ENCODE measurements at places on chromosomes 11 and 22.

- DNase-seq: no peak
These were observed 39.3 kb downstream of the KREMEN1 start for GRCh38 chr22:29112121-29112520.

DNA sequence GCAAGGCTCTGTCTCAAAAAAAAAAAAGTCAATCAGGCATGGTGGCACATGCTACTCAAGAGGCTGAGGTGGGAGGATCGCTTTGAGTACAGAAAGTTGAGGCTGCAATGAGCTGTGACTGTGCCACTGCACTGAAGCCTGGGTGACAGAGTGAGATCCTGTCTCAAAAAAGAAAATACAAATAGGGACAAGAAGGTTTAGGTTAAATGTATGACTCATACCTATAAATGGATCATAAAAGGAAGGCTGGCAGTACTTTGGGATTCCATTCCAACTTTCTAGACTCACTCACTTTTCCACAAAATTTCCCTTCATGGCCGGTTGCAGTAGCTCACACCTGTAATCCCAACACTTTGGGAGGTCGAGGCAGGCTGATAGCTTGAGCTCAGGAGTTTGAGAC, 25.6 kb upstream of the OSBP start:
- DNase-seq: no peak

DNA sequence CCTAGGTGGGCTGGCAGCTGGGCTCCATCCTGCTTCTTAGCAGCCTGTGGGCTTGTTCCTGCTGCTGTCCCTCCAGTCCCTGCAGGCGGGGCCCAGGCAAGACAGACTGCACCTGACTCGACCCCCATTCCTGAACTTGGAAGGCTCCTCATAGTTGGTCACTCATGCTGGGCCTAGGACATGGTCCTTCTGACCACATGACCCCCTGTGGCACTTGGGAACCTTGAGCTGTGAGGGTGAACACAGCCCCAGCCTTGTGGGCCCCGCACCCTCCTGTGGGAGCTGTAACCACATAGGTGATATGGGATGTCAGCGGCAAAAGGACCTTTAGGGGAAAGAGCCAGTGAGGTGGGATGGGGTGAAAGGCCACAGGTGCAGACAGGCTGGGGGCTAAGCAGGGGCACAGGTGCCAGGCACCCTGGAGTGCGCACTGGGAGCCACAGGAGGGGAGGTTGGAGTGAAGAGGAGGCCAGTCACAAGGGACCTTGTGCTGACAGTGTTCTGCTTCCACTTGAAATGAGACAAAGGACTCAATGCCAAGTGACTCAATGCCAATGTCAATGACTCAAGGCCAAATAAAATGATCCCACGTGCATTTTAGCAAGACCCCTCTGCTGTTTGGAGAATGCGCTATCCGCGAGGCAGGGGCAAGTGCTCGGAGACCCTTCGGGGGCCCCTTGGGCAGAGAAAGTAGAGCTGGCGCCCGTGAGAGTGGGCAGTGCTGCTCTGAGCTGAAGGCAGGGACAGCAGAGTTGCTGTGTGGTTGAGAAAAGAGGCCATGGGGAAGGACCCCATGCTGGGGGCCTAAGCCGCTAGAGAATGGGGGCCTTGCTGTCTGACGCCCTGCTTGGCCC, 90.7 kb downstream of the MORC2 start:
- no peak for DNase-seq

- DNase-seq: no peak
These were observed 22.3 kb upstream of the MMP20 start for GRCh38 chr11:102647430-102647829.

- no peak for DNase-seq
These were observed 33.7 kb upstream of the NFRKB start for GRCh38 chr11:129928923-129929692.

- DNase-seq: no peak
These were observed 5.7 kb upstream of the RTN4R start for GRCh38 chr22:20273758-20274181.

- DNase-seq: no peak
These were observed 235.5 kb downstream of the GRIK4 start for GRCh38 chr11:120746836-120747609.

DNA sequence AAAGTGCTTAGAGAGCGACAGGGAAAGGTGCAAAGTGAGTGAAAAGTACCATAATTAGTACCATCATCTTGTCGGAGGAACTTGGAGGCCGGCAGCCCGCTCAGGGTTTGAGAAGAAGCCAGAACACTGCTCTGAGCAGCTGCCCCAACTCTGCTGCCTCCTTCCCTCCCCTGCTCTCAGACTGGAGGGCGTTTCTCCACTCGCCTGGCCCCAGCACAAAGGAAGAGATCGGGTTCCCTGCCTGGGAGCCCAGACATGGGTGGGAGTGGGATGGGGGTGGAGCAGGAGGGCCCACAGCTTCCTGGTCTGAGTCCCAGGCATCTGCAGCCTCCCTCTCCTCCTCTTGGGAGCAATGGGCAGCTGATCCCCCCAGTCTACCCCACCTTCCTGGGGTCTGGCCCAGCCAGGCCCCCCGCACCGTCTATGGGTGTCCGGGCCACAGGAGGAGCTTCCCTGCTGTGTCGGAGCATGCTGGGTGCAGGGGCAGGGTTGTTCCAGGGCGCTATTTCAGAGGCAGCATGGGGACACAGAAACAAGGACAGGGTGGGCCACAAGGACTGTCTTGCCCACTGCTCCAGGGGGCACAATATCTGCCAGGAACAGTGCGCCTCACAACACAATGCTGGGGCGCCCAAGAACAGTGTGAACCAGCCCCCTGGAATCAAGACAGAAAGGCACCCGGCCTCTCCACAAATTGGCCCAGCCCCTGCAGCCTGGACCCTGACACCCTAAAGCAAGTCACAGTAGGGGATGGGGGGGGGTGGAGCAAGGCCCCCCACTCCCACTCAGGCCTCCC, 4.8 kb downstream of the LIF start:
- DNase-seq: no peak

GRCh38 chr11:33043221-33043830, 4.0 kb downstream of the TCP11L1 start:
- DNase-seq: no peak
